ENCODE measurements at places on chromosomes 1 and 21.
A peak's percentile ranks its signal among the peaks of the same experiment; 100 is the strongest.

DNA sequence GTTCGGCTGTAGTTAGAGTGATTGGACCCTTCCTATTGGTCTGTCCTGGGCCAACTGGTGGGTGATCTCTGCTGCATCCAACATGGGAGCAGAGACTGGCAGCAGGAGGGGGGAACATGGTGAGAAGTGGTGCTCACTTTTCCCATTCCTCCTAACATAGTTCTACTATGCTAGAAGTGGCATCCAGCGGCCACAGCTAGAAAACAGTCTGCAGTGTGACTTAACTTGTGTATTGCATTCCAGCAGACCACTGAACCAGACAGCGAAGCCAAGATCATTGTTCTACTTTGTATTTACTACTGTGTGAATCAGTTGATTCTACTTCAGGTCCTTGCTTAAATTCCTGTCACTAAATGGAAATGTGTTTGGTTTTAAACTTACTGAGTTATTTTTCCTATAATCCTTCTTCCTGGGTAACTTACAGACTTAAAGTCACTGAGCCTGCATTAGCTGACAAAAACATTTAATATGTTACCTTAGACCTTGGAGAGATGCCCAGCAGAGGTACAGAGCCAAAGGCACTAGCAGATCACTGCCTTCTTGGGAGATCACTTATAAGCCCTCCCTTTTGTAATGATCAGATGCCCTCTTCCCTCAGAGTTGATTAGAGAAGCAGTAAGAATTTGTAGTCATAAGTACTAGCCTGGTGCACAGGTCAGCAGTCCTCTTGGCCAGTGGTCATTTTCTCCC lies 8.2 kb downstream of the FABP3 start:
- no peak for DNase-seq

DNA sequence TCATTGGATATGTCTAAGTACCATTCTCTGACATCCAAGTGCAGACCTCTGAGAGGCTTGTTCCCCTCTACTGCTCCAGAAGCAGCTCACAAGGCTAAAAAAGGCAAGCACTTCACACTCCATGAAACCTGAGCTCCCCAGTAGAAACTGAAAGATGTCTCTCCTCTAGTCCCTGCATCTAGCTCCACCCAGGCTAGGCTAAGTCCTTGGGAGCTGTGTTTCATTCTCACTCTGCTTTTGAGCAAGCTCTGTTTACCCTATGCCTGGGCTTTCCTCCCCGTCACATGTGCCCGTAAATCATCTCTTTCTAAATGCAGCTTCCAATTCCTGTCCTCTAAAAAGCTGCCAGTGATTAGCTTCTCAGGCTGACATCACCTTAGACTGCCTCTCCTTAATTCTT lies 39.0 kb downstream of the LRRC71 start:
- no peak for DNase-seq

- DNase-seq = no peak
These were observed 35.8 kb downstream of the OLFML2B start for GRCh38 chr1:161987872-161988271.

GRCh38 chr1:39539252-39539790 lies 37.3 kb downstream of the PABPC4 start:
- peak; percentile 81 for DNase-seq

- peak; percentile 66 for DNase-seq
These were observed 53.7 kb upstream of the ZNF326 start for GRCh38 chr1:89941110-89941766.

GRCh38 chr1:169869426-169869825 lies 24.3 kb downstream of the SCYL3 start:
- DNase-seq = no peak

All from inflammatory macrophage (primary cell).